NCI-H2227 treated with DMSO at 0.1 percent for 48 hours (cell line): ENCODE measurements at places on chromosomes 6 and 20.

DNA sequence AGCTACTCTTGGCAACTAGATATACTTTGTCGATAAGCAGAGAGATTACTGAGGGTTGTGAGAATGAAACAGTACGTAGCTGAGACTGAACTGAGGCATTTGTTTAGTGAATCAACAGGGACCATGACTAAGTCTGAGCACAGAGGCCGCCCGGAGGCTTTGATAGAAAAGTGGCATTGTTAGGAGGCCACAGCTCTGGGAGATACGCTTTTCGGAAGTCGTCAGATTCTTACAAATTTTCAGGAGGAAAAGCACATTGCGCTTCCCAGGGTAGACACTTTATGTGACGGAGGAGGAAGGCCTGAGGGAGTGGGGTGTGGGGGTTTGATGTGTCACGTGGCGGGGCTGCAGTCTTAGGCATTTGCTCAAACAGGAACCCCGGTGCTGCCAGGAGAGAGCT lies 69.4 kb downstream of the PSMG4 start:
- DNase-seq, result no peak

- peak; percentile 7 for DNase-seq
Measured at GRCh38 chr6:136646377-136646776, 96.2 kb upstream of the MAP7 start.

DNA sequence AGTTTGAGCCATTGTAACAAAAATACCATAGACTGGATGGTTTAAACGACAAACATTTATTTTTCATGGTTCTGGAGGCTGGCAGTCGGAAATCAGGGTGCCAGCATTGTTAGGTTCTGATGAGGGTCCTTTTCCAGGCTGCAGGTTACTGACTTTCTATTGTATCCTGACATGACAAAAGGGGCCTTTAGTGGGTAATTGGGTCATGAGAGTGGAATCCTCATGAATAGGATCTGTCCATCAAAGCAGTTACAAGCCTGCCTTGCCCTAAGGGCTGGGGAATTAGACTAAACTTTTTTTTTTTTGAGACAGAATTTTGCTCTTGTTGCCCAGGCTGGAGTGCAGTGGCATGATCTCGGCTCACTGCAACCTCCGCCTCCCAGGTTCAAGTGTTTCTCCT lies 347.9 kb upstream of the TSHZ2 start:
- no peak for DNase-seq

GRCh38 chr6:166848979-166849748 lies 107.2 kb downstream of the RNASET2 start:
- no peak for DNase-seq

- no peak for DNase-seq
Measured at GRCh38 chr20:723756-724155, 44.5 kb downstream of the SLC52A3 start.

GRCh38 chr20:4090756-4091489 lies 75.6 kb upstream of the RNF24 start:
- DNase-seq, result no peak

GRCh38 chr6:85660181-85660611 lies 17.5 kb upstream of the SYNCRIP start:
- DNase-seq, result peak; percentile 25
